Hepatocyte (in vitro differentiated cells): ENCODE measurements at places on chromosomes 6 and 20. TPM values are rescaled to one million over a fixed set of nuclear protein-coding genes. Genes with fewer than 3 reads are reported as not detected.

DNA sequence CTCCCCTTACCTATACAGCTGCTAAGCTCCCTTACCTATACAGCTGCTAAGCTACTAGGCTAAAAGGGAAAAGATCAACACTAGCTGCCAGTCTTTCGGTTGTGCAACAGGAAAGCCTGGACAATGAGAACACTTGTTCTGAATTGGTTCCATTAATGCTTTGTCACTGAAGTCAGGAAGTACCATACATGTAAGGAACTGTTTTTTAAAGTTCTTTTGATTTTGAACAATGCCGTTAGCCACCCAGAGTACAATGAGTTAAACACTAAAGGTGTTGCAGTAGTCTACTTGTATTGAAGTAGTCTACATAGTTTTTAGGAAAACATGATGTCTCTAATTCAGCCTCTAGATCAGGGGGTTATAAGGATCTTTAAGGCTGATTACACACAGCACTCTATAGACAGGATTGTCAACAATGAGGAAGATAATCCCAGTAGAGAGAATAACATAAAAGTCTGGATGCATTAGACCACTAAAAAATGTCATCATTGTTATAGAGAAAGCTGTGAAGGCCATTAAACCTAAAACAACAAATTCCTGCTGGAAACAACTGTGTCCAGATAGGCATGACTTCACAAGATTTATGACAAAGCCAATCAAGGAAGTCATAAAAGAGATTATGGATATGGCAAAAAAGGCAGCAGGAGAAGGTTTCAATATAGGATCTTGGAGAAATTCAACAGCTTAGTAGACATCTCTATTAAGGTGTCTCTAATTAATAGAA is 306.3 kb downstream of the PHF3 start:
- H3K4me3 ChIP-seq, result no peak overlapping the region
- DNase-seq, result peak; percentile 20
- no peaks in the 10 kb centered on the region for H3K4me1 ChIP-seq

- H3K4me1 ChIP-seq, result no peaks in the 10 kb centered on the region
- DNase-seq, result no peak
- H3K36me3 ChIP-seq, result no peaks in the 10 kb centered on the region
- H3K4me3 ChIP-seq, result no peak overlapping the region
- no peak overlapping the region for H3K27ac ChIP-seq
These were observed 381.0 kb upstream of the SULF2 start for GRCh38 chr20:48166082-48166835.

The FOXA2 gene
- 7.9 and 11.1 TPM in 2 replicates for total RNA-seq

GRCh38 chr6:150800674-150801314 is 64.7 kb upstream of the MTHFD1L start:
- no peak for DNase-seq
- H3K4me3 ChIP-seq, result no peak overlapping the region
- no peaks in the 10 kb centered on the region for H3K36me3 ChIP-seq
- H3K27ac ChIP-seq, result no peak overlapping the region

DNA sequence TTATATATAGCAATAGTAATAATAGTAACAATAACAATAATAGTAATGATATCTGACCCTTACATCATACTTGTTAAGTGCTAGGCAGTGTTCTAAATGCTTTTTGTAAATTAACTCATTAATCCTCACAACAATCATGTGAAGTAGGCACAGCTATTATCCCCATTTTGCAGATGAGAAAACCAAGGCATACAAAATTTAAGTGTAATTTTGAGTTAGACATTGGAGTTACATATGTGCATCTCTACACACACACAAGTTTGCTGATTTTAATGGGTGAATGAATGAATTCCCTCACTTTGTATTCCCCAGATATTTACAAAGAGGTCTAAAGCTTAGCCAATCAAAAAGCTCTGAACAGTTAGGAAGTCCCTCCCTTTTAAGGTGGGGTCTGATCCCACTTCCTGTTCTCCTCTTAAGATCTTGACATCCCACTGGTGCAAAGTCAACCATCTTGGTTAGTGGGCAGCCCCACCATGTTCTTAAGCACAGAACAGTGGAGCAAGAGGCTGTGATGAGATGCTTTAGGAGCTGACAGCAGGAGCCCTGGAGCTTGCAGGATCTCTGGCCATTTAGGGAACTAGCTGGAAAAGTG is 85.3 kb upstream of the FOXP4 start:
- peaks cover 13% of the 10 kb centered on the region for H3K4me1 ChIP-seq
- DNase-seq, result no peak
- H3K36me3 ChIP-seq, result no peaks in the 10 kb centered on the region
- H3K27ac ChIP-seq, result no peak overlapping the region
